Non-pigmented ciliary epithelial cell (primary cell): ENCODE measurements at places on chromosomes 13 and 19.

DNA sequence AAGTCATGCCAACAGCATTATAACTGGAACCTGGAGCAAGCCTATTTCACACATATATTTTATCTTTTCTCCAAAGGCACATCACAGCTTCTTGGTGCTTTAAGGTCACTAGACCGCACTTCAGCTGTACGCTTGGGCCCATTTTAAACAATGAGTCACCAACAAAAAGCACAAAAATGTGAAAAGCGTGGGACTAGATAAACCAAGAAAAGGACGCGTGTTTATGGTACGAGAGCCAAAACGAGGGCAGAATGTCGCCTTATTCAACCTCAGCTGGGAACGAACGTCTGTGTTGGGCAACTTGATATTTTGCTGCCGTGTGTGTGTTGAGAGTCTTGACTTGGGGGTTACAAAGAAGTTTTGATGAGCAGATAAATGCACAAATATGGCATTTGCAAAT is 9.2 kb upstream of the EHD2 start:
- peak; percentile 50 for DNase-seq

- no peak for DNase-seq
Measured at GRCh38 chr19:31503211-31503610, 154.0 kb upstream of the TSHZ3 start.

DNA sequence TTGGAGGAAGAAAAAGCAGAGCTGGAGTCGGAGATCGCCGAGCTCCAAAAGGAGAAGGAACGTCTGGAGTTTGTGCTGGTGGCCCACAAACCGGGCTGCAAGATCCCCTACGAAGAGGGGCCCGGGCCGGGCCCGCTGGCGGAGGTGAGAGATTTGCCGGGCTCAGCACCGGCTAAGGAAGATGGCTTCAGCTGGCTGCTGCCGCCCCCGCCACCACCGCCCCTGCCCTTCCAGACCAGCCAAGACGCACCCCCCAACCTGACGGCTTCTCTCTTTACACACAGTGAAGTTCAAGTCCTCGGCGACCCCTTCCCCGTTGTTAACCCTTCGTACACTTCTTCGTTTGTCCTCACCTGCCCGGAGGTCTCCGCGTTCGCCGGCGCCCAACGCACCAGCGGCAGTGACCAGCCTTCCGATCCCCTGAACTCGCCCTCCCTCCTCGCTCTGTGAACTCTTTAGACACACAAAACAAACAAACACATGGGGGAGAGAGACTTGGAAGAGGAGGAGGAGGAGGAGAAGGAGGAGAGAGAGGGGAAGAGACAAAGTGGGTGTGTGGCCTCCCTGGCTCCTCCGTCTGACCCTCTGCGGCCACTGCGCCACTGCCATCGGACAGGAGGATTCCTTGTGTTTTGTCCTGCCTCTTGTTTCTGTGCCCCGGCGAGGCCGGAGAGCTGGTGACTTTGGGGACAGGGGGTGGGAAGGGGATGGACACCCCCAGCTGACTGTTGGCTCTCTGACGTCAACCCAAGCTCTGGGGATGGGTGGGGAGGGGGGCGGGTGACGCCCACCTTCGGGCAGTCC is 5.0 kb downstream of the FOSB start:
- no peak for DNase-seq

DNA sequence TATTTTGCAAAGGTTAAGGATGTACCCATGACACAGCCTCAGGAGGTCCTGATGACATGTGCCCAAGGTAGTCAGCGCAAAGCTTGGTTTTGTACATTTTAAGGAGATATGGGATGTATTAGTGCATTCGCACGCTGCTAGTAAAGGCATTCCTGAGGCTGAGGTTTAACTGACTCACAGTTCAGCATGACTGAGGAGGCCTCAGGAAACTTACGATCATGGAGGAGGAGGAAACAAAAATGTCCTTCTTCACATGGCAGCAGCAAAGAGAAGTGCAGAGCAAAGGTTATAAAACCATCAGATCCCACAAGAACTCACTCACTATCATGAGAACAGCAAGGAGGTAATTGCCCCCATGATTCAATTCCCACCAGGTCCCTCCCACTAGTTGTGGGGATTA is 1017.4 kb downstream of the EFNB2 start:
- DNase-seq, result peak; percentile 40

DNA sequence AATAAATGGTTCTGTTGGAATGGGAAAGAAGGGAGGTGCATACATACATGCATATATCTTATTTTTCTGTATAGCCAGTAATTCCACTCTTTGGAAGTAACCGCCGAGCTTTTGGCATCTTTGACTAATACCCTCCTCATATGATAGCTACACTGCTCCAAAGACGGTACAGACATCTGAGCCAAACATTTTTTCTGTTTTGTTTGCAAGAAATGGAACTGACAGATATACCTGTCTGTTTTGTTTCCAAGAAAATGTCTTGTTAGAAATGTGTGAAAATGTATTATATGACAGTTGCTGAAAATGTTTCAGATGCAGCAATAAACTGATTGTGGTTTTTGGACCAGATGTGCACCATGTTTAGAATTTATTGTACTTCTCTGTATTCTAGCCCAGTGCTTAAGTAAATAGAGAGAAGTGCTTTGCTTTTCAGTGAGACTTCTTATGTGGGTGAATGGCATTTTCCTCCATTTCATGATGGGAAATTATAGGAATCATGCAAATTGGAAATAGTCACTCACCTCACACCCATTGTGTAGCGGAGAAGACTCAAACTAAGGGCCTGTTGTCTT is 396.9 kb downstream of the KCNRG start:
- no peak for DNase-seq

- no peak for DNase-seq
Measured at GRCh38 chr13:100088273-100088643, 635 bp upstream of the PCCA start.

- peak; percentile 72 for DNase-seq
Measured at GRCh38 chr19:10461047-10461949, 41.0 kb downstream of the PDE4A start.

GRCh38 chr13:107043021-107043956 is 475.4 kb upstream of the ARGLU1 start:
- no peak for DNase-seq

DNA sequence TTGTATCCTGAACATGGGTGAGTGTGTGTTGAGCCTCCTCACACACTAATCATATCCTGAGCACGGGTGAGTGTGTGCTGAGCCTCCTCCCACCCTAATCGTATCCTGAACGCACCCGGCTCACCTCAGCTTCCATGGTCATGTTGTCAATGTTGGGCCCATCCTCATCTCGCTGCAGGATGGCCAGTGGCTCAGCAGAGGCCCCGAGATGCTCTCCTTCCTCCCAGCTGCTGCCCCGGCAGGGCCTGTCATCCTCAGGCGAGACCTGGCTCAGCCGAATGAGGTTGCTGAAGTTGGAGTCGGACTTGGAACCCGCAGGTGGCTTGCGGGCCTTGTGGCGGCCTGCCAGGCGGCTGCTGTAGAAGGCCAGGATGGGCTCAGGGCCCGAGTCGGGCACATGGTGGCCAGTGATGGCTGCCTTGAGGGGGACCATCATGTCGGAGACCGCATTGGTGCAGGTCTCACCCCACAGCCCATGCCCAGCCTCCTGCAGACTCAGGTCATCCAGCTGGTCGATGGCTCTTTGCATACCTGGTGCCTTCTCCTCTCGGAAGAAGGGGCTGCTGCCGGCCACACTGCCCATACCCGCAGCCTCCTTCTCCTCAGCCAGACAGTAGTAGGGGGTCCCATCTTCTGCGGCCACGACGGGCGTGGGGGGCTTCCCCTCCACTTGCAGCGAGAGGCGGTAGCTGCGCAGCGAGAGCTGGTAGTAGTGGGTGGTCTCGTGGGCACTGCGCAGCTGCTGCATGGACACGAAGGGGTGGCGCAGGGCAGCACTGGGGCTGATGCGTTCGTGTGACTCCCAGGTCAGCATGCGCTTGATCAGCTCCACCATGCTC is 9.6 kb downstream of the HIPK4 start:
- DNase-seq, result no peak

GRCh38 chr19:34310494-34310981 is 54.5 kb upstream of the GPI start:
- DNase-seq, result no peak

GRCh38 chr13:36405151-36405550 is 27.1 kb upstream of the CCNA1 start:
- no peak for DNase-seq

DNA sequence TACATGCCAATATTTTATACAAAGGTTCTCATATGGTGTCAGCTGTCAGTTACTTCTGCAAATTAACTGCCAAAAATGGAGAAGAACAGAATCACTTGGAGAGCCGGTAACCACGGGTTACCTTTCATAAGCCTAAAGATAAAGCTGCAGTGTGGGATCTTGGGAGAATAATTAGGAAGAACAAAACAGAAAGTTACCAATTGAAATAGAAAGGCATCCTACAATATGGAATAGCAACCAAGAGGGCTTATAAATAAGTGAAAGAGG is 74.2 kb downstream of the TSHZ3 start:
- no peak for DNase-seq

- DNase-seq, result no peak
Measured at GRCh38 chr13:50740052-50740741, 103.3 kb downstream of the DLEU7 start.

GRCh38 chr13:67464154-67464553 is 234.0 kb upstream of the PCDH9 start:
- DNase-seq, result no peak

GRCh38 chr19:48186541-48186991 is 16.1 kb downstream of the ZSWIM9 start:
- no peak for DNase-seq

- no peak for DNase-seq
Measured at GRCh38 chr13:36770741-36771140, 48.3 kb upstream of the RFXAP start.

DNA sequence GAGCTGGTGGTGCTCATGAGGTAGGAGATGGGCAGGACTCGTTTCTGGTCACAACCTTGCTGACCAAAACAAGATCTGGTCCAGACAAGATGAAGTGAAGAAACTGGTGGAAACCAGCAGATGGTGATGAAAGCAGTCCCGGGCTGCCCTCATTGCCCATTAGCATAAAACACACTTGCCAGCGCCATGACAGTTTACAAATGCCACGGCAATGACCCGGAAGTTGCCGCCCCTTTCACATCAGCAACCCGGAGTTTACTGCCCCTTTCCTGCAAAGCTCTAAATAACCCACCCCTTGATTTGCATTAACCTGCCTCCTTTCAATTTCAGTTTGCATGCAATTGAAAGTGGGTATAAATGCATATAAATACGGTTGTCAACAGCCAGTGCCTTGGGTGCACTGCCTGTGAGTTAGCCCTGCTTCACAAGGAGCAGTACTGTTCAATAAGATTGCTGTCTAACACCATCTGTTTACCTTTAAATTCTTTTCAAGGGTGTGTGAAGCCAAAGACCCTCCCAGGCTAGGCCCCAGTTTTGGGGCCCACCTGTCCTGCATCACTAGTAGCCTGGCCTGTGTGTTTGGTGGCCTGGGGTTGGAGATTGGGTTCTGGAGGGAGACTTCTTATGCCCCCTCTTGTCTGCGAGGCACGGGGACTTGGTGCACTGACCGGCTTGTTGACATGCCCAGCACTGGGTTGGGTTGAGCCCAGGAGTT is 38.8 kb downstream of the CHST8 start:
- DNase-seq, result no peak

DNA sequence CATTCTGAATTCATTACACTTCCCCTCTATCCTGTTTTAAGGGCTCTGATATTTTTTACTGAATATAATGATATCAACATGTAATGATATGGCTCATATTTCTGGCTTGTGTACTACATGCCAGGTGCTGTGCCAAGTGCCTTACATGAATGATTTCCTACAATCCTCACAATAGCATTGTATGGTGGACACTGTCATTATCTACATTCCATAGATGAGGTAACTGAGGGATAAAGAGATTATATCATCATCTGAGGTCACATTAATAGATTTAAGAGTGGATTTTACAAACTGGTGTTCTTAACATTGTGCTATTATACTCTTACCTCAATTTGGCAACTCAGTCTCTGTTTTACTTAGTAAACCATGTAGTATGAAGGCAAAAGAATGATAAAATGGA is 502.0 kb downstream of the LIG4 start:
- DNase-seq, result no peak

GRCh38 chr19:55857974-55858373 is 21.6 kb downstream of the NLRP4 start:
- DNase-seq, result no peak

GRCh38 chr13:24152292-24153214 is 8.0 kb upstream of the SPATA13 start:
- no peak for DNase-seq
